Large intestine (tissue), 12 donors: ENCODE measurements at places on chromosomes 11 and 22. TPM values are rescaled to one million over a fixed set of nuclear protein-coding genes. Genes with fewer than 3 reads are reported as not detected.

TXN2 gene
- 85.9 TPM for polyA plus RNA-seq

OR5B21 gene
- polyA plus RNA-seq = 0.07 TPM

MS4A6A gene
- polyA plus RNA-seq = 53.8 TPM

SCARF2 gene
- polyA plus RNA-seq = 5.3 TPM

MEI1 gene
- polyA plus RNA-seq = 4.4 TPM

GAL3ST3 gene
- 0.39 TPM for polyA plus RNA-seq

IL10RA gene
- polyA plus RNA-seq = 8.6 TPM

PKNOX2 gene
- polyA plus RNA-seq = 3.6 TPM

DSCAML1 gene
- polyA plus RNA-seq = 1.6 TPM

ROM1 gene
- polyA plus RNA-seq = 4.5 TPM

HEPHL1 gene
- 0.54 TPM for polyA plus RNA-seq

SEC14L6 gene
- 1.2 TPM for polyA plus RNA-seq

CRYBB2 gene
- polyA plus RNA-seq = 0.12 TPM

GNAZ gene
- 4.6 TPM for polyA plus RNA-seq

CHRM1 gene
- polyA plus RNA-seq = 1.3 TPM

OR2D2 gene
- polyA plus RNA-seq = not detected

SLC5A4 gene
- 2.6 TPM for polyA plus RNA-seq

RIBC2 gene
- 4.7 TPM for polyA plus RNA-seq

LIF gene
- polyA plus RNA-seq = 27.6 TPM

IFITM2 gene
- 51.7 TPM for polyA plus RNA-seq

PGA5 gene
- 0.40 TPM for polyA plus RNA-seq

KCNQ1 gene
- polyA plus RNA-seq = 19.5 TPM

OR10D3 gene
- polyA plus RNA-seq = not detected

PGR gene
- polyA plus RNA-seq = under 0.01 TPM

CLCF1 gene
- 9.6 TPM for polyA plus RNA-seq

KCTD14 gene
- polyA plus RNA-seq = 3.1 TPM

TREH gene
- polyA plus RNA-seq = 74.4 TPM

TRPC6 gene
- polyA plus RNA-seq = 4.2 TPM

SLC22A8 gene
- polyA plus RNA-seq = 0.07 TPM

PRG3 gene
- polyA plus RNA-seq = 0.07 TPM

TSSK2 gene
- not detected for polyA plus RNA-seq

PVALB gene
- polyA plus RNA-seq = 0.31 TPM

PDGFB gene
- 7.4 TPM for polyA plus RNA-seq

LBHD1 gene
- polyA plus RNA-seq = 5.7 TPM

PAMR1 gene
- 8.3 TPM for polyA plus RNA-seq
